GM23338 (cell line): ENCODE measurements at places on chromosomes 11 and 22. TPM values are rescaled to one million over a fixed set of nuclear protein-coding genes. Genes with fewer than 3 reads are reported as not detected.

Gene C2CD2L
- total RNA-seq = 2.3 and 4.4 TPM in 2 replicates

DNA sequence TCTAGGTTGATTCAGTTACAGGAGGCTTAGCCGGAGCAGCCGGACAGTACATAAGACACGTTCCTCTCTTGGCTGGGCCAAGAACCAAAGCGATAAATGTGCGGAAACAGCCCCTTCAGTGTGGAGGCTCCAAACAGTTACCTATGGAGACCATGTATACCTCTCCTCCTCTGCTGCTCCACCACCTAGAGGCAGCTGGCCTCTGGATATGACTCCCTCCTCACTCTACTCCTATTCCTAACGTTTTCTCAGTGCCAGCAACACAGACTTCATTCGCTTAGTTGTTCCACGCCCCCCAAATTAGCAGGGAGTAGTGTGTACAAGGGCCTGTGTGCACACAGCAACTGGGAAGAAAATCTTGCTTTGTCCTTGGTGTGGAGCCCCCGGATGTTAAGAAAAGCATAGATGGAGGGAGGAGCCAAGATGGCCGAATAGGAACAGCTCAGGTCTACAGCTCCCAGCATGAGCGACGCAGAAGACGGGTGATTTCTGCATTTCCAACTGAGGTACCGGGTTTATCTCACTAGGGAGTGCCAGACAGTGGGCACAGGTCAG lies 362.3 kb upstream of the KIRREL3 start:
- H3K4me3 ChIP-seq = 0 out of 2 replicates have a peak overlapping the region, but pooled peaks have one; percentile 17
- no peaks in the 10 kb centered on the region for H3K4me1 ChIP-seq
- H3K27ac ChIP-seq = no peak overlapping the region
- no peaks in the 10 kb centered on the region for H3K36me3 ChIP-seq
- H3K27me3 ChIP-seq = no peaks in the 10 kb centered on the region

Gene C11orf87
- 0.31 and 0.56 TPM in 2 replicates for total RNA-seq

Gene PVALB
- not detected in 2 replicates for total RNA-seq

DNA sequence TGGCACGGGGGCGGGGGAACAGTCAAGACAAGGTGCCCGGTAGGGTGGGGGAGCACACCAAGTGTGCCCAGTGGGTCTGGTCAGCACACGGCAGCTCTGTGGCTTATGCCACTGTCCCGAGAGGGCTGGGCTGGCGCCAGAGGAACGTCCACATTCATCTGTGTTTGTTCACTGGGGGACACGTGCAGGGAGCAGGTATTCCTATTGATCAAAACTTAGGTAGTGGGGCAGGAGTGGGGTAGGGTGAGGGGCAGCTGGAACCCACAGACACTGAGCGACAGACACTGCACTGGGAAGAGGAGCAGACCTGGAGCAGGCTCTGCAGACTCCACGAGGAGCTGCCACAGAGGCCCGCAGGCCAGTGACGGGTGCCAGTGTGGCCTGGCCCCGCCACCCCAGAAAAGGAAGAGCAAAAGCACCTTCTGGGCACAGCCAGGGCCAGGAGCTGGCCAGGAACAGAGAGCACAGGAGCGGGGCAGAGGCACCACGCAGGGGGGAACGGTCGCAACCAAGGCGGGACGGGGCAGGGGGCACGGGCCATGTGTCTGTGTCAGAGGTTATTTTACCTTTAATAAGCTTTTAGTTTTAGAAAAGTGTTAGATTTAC lies 2.1 kb upstream of the MOB2 start:
- no peak overlapping the region for H3K27ac ChIP-seq
- DNase-seq = no peak
- H3K4me3 ChIP-seq = no peak overlapping the region
- H3K27me3 ChIP-seq = no peaks in the 10 kb centered on the region
- H3K36me3 ChIP-seq = no peaks in the 10 kb centered on the region

Gene MACROD1
- total RNA-seq = 22.2 and 33.0 TPM in 2 replicates

- H3K36me3 ChIP-seq = peaks cover 3% of the 10 kb centered on the region; the same call in 1 of the 2 replicates
- H3K4me1 ChIP-seq = peaks cover 15% of the 10 kb centered on the region; the same call in 1 of the 2 replicates
- H3K27me3 ChIP-seq = no peaks in the 10 kb centered on the region
- no peak for DNase-seq
- no peak overlapping the region for H3K27ac ChIP-seq
Observed at GRCh38 chr22:40753114-40753513, 66.0 kb downstream of the SLC25A17 start.

- H3K27ac ChIP-seq = no peak overlapping the region
- H3K4me3 ChIP-seq = no peak overlapping the region
- H3K4me1 ChIP-seq = no peaks in the 10 kb centered on the region
- no peaks in the 10 kb centered on the region; the same call in 1 of the 2 replicates for H3K36me3 ChIP-seq
- H3K27me3 ChIP-seq = no peaks in the 10 kb centered on the region
Observed at GRCh38 chr22:43100225-43100624, 10.3 kb upstream of the BIK start.

DNA sequence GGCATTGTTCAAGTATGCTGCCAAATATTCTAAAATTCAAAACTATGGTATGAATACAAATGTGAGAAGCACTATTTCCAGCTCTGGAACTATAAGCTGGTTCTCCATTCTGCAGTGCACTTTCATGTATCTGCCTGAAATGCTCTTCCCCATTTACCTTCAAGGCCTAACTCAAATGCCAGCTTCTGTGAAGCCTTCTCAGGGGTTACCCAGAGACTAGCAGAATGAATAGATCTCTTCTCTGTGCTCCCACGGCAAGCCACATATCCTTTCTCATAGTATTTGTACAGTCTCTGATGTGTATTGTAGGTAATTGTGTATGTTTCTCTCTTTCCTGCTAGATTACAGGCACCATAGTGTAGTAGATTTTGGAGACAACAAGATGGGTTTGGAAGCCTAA lies 4.1 kb downstream of the HOATZ start:
- no peak overlapping the region for H3K27ac ChIP-seq
- H3K4me1 ChIP-seq = peaks cover 13% of the 10 kb centered on the region
- no peak overlapping the region for H3K4me3 ChIP-seq
- no peak for DNase-seq
- H3K36me3 ChIP-seq = no peaks in the 10 kb centered on the region
- peaks cover 22% of the 10 kb centered on the region for H3K27me3 ChIP-seq

DNA sequence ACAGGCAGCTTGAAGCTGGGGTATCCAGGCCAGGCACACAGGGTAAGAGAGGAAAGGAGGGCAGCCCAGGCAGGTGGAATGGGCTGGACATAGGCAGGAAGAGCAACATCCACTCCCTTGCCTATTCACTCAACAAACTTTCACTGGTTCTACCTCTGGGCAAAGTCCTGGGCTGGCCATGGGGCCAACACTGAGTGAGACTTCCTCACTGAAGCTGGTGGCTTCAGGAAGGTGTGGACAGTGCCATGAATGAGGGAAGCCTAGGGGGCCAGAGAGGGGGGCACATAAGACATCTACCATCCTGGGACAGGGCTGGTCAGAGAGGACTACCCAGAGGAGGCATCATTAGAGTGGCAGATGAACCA lies 44.9 kb upstream of the TCF20 start:
- H3K27ac ChIP-seq = no peak overlapping the region
- H3K4me1 ChIP-seq = no peaks in the 10 kb centered on the region
- DNase-seq = no peak
- H3K27me3 ChIP-seq = no peaks in the 10 kb centered on the region
- H3K36me3 ChIP-seq = no peaks in the 10 kb centered on the region
- H3K4me3 ChIP-seq = no peak overlapping the region
